ENCODE measurements at places on chromosomes 6 and 20. TPM values are rescaled to one million over a fixed set of nuclear protein-coding genes. Genes with fewer than 3 reads are reported as not detected.

GRCh38 chr6:143754204-143754603, 76.4 kb downstream of the PHACTR2 start:
- DNase-seq, result no peak

DNA sequence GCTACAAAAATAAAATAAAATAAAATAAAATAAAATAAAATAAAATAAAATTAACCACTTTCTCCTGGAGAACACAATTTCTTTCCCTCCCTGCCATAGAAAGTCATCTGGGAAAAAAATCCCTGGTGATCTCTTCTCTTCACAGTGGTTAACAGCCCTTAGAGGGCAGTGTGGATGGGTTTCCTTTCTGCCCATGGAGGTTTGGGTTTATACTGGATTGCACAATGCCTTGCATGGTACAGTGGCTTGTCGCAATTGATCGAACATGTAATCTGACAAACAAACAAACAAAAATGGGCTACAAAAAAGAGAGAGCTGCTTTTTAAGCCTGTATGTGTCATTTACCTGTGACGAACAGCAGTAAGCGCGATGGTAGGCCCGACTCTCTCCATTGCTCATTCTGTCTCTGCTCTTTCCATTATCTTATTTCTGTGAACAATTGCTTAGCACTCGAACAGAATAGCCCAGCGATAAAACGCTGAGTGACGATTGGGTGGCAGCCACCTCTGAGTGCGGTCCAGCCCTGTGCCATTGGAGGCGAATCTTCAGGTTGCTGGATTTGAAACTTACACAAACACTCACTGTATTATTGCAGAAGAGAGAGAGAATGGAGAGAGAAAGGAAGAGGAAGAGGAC, 166.1 kb downstream of the CD83 start:
- no peak for DNase-seq

DNA sequence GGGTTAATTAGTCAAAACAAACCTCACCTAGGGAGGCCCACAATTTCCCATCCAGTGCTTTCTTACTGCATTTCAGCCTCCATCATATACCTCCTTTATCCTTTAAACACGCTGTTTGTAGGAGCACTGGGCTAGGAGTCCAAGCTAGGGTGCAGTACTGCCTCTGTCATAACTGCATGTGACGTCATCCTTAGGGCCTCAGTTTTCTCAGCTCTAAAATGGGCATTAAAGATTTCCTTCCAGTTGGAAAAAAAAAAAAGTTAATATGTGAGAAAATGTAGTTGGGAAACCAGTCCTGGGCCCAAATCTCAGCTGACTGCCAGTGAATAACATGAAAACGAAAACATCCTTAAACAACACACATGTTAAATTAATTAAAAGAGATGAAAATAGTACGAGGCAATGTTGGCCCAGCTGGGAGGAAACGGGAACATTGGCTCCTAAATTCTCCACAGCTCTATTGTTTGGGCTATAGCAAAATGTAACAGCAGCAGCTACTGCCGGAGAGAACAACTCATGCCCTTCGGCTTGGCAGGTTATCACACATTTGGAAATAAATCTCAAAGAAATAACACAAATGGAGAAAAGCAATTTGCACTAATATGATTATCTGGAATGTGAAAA, 79.9 kb upstream of the CCDC167 start:
- no peak for DNase-seq

DNA sequence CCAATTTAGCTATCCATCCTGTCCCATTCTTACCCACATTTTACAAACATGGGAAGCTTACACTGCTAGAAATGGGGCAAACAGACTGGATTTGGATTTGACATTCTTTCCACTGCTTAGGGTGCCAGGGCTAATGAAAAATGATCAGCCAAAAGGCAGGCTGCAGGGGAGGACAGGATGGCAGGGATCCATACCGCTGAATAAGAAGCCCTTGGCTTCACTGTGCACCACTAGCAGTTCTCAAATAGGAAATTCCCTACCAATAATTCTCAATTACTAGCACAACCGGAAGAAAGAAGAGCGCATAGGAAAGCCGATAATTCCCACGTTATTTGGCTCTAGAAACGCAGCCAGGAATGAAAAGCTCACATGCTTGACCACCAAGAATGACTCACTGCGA, 73.1 kb downstream of the NDUFAF5 start:
- no peak for DNase-seq

- DNase-seq, result no peak
Measured at GRCh38 chr6:170165471-170166117, 125.3 kb downstream of the DLL1 start.

GRCh38 chr6:25002326-25003091, 66.7 kb upstream of the RIPOR2 start:
- no peak for DNase-seq

DNA sequence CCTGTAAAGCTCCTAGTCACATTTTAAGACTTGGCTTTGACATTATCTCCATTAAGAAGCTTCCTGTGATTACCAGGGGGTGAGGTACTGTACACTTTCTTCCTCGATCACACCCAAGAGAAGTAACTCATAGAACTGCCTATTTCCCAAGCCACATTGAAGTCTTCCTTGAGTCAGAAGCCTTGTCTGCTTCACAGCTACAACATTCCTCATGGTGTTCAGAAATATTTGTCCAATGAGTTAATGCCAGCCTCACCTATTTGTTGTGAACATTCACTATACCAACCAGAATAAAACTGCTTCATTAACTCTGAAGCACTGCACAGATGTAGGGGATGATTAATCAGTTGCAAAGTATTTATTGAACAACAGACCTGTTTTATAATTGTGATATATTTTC, 622.3 kb downstream of the PTPRT start:
- DNase-seq, result no peak

DNA sequence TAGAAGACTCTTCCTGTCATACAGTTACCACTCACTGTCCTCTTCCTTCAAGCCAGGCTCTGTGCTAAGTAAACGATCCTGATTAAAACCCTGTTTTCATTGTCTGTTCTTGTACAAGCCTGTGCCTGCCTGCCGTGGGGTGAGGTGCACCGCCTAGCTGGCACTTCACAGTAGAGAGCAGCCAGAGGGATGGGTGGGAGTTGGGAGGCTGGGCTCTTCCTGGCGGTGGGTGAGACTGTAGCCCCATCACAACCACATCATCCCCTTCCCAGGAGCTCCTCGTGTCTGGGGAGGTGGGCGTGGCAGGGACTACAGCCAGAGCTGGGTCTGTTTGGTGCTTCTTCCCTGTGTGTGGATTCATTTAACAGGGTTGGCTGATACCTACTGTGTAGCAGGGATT, 382.0 kb downstream of the TAF4 start:
- DNase-seq, result no peak

DNA sequence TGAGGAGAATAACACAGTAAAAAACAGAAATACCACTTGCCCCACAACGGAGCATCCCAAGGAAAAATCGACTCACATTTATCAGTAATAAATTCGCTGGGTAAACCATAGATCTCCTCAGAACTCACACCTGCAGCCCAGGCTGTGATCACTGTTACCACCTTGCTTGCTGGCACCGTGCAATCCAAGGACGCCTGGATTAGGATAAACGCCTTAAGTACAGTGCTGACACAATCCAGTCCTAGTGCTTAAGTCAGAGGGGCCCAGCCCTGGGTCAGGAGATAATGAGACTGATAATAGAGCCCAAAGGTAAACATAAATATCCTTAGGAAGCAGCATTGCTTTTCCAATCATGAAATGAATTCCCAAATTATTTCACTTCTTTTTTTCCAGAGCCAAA, 62.5 kb downstream of the EPB41L2 start:
- DNase-seq, result no peak

DNA sequence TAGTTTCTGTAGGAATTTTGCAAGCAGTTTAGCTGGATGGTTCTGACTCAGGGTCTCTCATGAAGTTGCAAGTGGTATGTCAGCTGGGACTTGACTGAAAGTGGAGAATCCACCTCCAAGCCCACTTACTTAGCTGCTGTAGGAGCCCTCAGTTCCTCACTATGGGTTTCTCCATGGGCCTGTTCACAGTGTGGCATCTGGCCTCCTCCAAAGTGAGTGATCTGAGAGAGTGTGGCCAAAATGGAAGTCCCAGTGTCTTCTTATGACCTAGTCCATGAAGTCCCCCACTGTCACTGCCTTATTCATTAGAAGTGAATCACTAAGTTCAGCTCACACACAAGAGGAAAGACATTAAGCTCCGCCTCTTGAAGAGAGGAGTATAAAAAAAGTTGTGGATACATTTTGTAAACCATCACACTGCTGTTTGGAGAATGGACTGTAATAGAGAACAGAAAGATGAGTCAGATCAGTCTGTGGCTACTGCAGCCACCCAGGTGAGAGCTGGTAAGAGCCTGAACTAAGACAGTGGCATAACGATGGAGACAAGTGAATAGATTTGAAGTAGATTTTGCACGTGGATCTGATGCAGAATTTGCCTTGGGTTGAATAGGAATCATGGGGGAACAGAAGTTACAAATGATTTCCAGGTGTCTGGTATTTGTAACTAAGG, 4.9 kb upstream of the NELFCD start:
- no peak for DNase-seq

- DNase-seq, result no peak
Measured at GRCh38 chr6:72504406-72504805, 117.5 kb upstream of the KCNQ5 start.

GRCh38 chr20:33024243-33024560, 7.2 kb upstream of the BPIFB6 start:
- no peak for DNase-seq

DNA sequence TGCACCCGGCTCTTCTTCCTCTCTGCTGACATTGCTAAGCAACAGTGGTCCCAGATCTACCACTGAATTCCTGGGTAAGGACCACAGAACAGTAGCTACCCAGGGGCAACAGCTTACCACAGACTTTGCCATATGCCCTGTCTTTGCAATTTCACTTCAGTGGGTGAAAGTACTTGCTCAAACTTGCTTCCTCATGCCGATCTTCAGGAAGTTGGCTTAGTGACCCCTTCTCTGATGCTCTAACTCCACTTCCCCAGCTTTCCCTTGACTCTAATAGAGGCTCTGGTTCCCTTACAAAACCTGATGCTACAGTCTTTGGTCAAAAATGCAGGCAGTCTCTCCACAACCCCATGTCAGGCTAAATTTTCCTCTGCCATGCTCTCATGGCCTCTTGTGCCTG, 3.3 kb upstream of the TAAR5 start:
- DNase-seq, result no peak

- no peak for DNase-seq
Measured at GRCh38 chr6:116083052-116083451, 17.6 kb upstream of the NT5DC1 start.

- no peak for DNase-seq
Measured at GRCh38 chr6:2839982-2840748, 1.5 kb downstream of the SERPINB1 start.

DNA sequence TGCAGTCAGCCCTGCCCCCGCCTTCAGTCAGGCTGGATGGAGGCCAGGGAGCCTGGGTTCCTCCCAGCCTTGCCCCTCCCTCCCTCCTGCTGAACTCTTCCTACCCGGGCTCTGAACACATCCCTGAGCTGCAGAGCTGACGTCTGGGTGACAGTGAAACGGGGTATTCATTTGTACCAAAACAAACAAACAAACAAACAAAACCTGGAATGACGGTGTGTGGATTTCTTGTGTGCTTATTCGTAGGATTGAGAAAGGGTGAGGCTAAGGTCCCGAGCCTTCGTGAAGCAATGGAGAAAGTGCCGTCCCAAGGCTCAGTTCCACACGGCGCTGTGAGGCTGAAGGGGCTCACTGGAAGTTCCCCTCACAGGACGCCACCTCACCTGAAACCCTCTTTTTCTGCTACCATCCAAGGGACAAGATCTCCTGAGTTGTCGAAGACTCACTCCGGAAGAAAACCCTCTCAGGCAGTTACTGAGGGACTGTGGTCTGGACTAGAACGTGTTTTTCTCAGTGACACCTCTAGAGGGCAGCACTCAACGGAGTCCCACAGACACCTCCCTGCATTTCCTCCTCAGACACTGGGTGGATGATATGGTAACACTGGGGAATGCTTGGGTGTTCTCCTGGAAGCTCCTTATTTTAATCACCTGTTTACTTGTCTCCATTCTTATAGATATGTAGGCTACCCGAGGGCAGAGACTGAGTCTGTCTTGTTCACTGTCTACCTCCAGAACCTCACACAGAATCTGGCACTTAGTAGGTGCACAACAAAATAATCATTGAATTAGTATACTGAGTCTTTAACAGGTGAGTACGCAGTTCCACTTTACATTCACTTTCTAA, 27.3 kb downstream of the GSTA3 start:
- DNase-seq, result peak; percentile 63

Gene CST3
- 220 TPM for polyA plus RNA-seq

Gene PRICKLE4
- polyA plus RNA-seq, result 7.5 TPM

Gene TOX2
- 69.8 TPM for polyA plus RNA-seq

Gene IBTK
- 44.9 TPM for polyA plus RNA-seq

Gene BNIP5
- polyA plus RNA-seq, result not detected

Gene LTB
- 2.4 TPM for polyA plus RNA-seq

Gene SLC22A2
- not detected for polyA plus RNA-seq

Gene TSPO2
- 1.6 TPM for polyA plus RNA-seq

Gene PRDM13
- polyA plus RNA-seq, result not detected
